Progenitor cell of endocrine pancreas (in vitro differentiated cells): ENCODE measurements at places on chromosomes 16 and 17. TPM values are rescaled to one million over a fixed set of nuclear protein-coding genes. Genes with fewer than 3 reads are reported as not detected.

- H3K27ac ChIP-seq = no peak overlapping the region
- H3K36me3 ChIP-seq = no peaks in the 10 kb centered on the region
- no peak overlapping the region for H3K4me3 ChIP-seq
- H3K27me3 ChIP-seq = no peaks in the 10 kb centered on the region
- no peak for DNase-seq
These were observed 55.4 kb downstream of the RTN4RL1 start for GRCh38 chr17:1969712-1970111.

PTGES3L gene
- 5.6 and 6.5 TPM in 2 replicates for total RNA-seq

GRCh38 chr17:54900457-54901229 lies at the start of gene TOM1L1:
Gene TOM1L1 (plus strand): TSS chr17:54900852. CDS start chr17:54900866, 14 bp downstream.
- peaks cover 7% of the 10 kb centered on the region for H3K27me3 ChIP-seq
- peaks cover 20% of the 10 kb centered on the region for H3K4me1 ChIP-seq
- peak; percentile 79 for DNase-seq
- H3K27ac ChIP-seq = peak within 1 kb of the TSS; percentile 94

GRCh38 chr16:30948667-30949649 lies at the start of gene ORAI3:
Gene ORAI3 (plus strand): TSS chr16:30949068. CDS start chr16:30949290, 222 bp downstream.
- peaks cover 16% of the 10 kb centered on the region for H3K4me1 ChIP-seq
- peaks cover 10% of the 10 kb centered on the region for H3K36me3 ChIP-seq
- peak within 1 kb of the TSS; percentile 93 for H3K27ac ChIP-seq
- no peaks in the 10 kb centered on the region for H3K27me3 ChIP-seq
- peak; percentile 45 for DNase-seq
- peak within 1 kb of the TSS; percentile 78 for H3K4me3 ChIP-seq

DNA sequence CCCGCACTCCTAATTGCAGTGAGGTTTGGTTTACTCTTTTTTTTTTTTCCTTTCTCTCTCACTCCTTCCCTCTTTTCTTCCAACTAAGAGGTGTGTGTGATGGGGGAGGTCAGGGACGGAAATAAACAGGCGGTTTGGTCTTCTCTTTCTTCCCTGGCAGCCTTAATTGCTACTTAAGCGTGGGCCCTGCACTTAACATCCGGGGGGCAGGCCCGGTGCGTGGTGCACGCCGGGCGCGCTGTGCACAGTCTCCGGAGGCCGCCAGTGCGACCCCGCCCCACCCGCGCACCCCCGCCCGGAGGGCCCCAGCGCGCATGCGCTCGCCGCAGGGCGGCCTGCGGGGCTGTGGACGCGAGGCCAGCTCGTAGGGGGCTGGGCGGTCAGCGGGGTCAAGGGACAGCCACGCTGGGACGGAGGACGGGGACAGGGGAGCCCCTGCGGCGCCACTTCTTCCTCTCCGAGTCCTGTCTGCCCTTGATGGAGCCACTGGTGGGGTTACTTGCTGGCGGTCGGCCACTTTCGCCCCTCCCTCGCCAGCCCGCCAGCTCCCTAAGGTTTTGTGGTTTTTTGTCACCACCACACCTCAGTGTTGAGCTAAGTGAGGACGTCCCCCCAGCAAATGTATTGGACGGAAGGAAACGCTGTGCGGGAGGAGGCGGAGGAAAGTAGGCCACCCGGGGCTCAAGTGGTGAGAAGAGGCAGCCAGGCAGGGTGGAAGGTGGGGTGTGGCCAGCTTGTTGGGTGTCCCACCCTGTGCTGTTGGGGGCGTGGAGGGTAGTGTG lies 120.9 kb downstream of the MRM1 start:
- peaks cover 6% of the 10 kb centered on the region for H3K27me3 ChIP-seq
- peak; percentile 74 for DNase-seq
- H3K4me3 ChIP-seq = peak overlapping the region; percentile 67
- no peaks in the 10 kb centered on the region for H3K36me3 ChIP-seq

SRL gene
- total RNA-seq = 0.09 TPM in 1 of 2 replicates, not detected in the other

- H3K36me3 ChIP-seq = no peaks in the 10 kb centered on the region
- DNase-seq = no peak
- H3K4me3 ChIP-seq = no peak overlapping the region
- H3K27ac ChIP-seq = no peak overlapping the region
These were observed 23.7 kb downstream of the HSBP1 start for GRCh38 chr16:83831456-83831987.
